ENCODE measurements at places on chromosomes 7 and 10.

DNA sequence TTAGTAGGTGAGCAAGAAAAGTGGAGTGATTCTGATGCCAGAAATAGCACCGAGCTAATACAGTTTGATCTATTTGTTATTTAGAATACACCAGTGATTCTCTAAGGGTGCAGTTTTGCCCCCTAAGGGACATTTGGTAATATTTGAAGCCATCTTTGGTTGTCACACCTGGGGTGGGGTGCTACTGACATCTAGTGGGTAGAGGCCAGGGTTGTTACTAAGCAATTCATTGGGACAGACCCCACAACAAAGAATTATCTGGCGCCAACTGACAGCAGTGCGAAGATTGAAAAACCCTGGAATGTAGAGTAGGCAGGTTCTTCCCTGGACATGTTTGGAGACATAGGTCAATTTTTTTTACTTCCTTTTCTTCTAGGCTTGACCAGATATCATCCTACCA lies 14.6 kb downstream of the PALS2 start:
- DNase-seq, result peak; percentile 51

GRCh38 chr7:67786021-67786420 lies 789.4 kb downstream of the TYW1 start:
- no peak for DNase-seq

DNA sequence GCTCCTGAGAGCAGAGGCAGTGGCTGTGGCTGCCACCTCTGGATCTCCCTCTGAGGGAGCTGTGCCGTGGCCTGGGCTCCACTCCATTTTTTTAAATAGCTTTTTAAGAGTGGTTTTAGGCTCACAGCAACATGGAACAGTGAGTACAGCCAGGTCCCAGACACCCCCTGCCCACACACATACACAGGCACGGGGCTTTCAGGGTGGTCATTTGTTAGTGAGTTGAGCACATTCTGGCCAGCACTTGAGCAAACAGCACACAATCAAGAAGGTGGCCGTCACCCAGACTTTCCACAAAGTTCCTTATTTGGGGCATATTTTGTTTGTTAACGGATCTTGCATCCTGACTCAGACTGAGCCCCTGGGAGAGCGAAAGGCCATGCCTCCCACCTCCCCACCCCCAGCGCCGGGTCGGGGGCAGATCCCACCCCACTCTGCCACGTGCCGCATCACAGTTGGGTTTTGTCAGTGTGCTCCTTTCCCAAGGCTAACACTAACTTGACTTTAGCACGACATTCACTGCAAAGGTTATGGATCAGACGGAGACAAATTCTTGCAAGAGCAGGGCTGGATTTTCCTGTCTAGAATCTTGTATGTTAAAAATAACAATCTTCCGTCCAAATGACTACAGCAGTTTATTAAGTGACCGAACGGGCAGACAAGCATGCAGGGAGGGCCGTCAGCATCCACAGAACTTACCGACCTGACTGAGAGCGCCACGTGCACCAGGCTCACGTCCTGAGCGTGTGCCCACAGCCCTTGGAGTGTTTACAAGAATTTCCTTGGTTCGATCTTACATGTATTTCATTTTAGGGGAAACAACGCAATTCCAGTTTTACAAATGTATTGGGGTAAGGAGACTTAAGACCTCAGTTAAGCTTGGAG lies 156.5 kb upstream of the NPS start:
- no peak for DNase-seq

- DNase-seq, result no peak
These were observed 10.7 kb upstream of the IDI2 start for GRCh38 chr10:1036341-1036791.

GRCh38 chr7:47640265-47640664 lies 58.4 kb upstream of the TNS3 start:
- DNase-seq, result no peak

- no peak for DNase-seq
These were observed 182.7 kb upstream of the PLXNA4 start for GRCh38 chr7:132758986-132759385.

DNA sequence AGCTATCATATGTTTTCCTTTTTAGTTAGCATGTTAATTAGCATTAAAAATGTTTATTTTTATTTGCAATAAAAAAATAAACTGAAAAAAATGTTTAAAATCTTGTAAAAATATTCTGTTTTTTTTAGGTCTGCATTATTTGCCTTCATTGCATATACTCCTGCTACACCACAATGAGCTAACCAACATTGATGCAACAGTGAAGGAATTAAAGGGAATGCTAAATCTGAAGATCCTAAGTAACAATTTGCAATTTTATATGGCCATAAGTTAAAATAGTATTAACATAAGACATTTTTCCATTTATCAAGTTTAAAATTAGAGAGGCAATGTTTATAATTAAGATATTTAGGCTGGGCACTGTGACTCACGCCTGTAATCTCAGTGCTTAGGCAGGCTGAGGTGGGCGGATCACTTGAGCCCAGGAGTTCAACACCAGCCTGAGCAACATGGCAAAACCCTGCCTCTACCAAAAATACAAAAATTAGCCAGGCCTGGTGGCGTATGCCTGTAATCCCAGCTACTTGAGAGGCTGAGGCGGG lies 32.2 kb downstream of the LRRC72 start:
- DNase-seq, result no peak

DNA sequence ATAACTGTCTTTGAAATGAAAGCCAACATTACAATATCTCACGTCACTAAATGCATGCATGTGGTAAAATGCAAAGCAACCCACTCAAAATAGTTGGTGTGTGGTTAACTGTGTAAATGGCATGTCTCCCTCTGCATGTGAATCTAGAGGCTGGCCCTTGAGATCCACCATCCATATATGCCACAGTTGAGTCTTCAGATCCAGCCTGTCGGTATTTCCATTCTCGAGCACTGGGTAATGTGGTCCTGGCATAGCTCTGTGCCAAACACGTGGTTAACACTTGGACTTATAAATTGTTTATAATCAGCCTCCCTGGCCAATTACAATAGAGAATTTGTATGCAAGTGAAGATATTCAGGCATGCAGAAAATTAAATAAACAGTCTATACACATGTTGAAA lies 90.3 kb downstream of the LYZL1 start:
- no peak for DNase-seq

DNA sequence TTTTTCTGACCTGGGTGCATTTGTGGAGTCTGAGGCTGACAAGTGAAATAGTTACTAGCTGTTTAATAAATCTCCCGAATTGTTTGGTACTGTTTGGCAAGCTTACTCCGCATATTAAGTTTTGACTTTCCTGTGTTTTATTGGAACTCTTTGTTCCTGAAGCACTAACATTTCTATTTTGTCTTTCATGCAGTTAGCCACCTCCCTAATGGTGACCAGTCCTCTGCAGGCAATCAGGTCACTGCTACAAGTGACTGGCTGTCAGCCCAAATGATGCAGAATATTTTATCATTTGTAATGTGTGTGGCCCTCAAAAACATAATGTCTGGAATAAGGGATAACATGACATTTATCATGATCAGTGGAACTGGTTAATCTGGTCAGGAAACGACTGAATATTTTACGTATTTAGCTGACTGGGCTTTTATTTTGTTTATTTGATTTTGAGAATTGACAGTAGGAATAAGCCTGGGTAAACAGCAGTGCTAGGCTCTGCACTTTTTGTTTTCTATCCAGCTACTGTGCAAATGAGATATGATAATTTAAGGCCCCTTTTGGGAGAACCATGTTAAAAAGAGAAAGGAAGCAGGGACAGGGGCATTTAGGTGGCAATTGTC lies 82.9 kb downstream of the ST7 start:
- DNase-seq, result no peak

- no peak for DNase-seq
These were observed 120.7 kb downstream of the SRPK2 start for GRCh38 chr7:105268056-105268455.
